ENCODE measurements at places on chromosomes 11 and 22. TPM values are rescaled to one million over a fixed set of nuclear protein-coding genes. Genes with fewer than 3 reads are reported as not detected.

Gene NXPE1
- not detected for polyA plus RNA-seq

- no peak for DNase-seq
Observed at GRCh38 chr22:34834059-34834458, 231.9 kb upstream of the ISX start.

GRCh38 chr11:117589063-117589462, 208.0 kb downstream of the DSCAML1 start:
- DNase-seq, result no peak

DNA sequence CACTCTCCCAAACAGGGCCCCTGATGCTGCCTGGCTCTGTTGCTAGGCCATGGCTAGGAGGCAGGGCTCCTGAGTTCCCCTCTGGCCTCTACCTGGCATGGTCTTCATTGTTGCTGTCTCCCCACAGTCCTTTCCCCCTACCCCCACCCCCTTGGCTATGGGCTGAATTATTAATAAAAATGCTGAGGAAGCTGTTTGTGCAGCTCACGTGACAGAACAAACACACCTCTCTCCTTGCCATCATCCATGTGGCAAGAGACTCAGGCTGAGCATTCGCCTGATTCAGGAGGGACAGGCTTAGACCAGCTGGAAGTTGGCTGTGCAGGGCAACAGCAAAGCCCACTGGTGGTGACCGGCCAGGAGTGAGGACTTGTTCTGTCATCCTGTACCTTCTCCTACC, 4.2 kb upstream of the SYT7 start:
- no peak for DNase-seq

DNA sequence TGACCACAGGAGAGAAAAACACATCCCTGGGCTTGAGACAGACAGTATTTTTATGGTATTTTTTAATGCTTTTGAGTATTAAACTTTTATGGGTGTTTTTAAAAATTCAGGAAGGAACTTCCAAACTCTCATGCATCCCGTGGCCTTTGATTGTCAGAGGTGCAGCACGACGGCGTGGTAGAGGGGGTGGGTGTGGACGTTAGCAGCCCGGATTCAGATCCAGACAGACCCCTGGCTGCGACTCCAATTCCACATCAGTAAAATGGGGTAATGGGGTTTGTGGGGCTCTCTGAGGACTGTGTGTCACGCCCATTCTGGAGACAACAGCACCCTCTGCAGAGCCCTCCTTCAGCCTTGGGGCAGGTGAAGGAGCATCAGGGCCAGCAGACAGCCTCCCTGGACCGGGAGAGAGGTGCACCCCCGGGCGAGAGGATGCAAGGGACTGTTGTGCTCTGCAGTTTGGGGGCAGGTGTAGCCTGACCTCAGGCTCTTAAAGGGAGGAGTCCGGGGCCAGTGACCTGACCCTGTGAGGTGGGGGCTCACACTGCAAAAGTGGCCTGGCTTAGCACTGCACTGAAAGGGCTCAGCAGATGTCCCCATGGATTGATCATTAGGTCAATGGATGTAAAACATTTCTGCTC, 1024.3 kb downstream of the TBC1D22A start:
- DNase-seq, result no peak

- DNase-seq, result no peak
Observed at GRCh38 chr11:63635762-63636465, 21.7 kb upstream of the PLAAT3 start.

Gene MRGPRX3
- not detected for polyA plus RNA-seq

Gene NXPE4
- 0.34 TPM for polyA plus RNA-seq

Gene SRSF8
- 45.6 TPM for polyA plus RNA-seq

- DNase-seq, result peak; percentile 73
Observed at GRCh38 chr22:36194971-36195370, 6.6 kb downstream of the APOL4 start.

DNA sequence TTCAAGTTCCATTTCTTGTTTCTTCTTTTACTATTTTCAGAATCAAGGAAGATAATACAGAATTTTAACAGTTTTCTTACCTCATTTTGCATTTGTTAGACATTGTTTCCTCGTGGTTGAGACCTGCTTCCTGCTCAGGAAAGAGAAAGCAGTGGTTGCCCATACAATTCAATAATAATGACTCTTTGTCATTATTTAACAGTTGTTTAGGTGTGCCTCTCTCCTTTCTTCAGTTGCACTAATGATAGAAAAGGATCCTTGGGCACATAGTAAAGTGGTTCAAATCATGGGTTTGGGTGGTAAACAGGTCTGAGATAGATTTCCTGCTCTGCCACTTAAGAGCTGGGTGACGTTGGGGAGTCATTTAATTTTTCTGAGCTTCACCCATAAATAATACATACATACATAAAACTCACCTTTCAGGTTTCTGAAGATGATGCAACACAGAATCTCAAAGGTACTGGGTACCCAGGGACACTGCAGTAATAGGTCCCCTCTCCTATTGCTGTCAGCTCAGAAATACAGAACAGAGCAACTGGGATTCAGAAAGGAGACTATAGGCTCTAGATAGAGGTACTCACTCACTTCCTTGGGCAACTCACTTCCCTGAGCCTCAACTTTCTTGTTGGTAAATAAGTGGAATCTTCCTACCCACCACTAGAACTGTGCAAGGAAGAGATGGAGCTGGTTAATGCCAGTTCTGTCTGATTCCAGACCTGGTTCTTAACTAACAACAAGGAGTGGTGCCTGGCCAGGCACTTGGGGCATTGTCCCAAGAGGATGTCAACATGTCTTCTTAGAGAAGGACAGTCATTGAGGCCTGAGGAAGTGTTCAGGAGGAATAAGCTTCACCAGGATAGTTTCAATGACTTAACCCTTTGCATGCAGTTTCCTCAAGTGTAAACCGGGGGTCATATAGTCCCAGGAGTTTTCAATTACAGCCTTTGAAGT, 34.9 kb downstream of the CD44 start:
- no peak for DNase-seq

DNA sequence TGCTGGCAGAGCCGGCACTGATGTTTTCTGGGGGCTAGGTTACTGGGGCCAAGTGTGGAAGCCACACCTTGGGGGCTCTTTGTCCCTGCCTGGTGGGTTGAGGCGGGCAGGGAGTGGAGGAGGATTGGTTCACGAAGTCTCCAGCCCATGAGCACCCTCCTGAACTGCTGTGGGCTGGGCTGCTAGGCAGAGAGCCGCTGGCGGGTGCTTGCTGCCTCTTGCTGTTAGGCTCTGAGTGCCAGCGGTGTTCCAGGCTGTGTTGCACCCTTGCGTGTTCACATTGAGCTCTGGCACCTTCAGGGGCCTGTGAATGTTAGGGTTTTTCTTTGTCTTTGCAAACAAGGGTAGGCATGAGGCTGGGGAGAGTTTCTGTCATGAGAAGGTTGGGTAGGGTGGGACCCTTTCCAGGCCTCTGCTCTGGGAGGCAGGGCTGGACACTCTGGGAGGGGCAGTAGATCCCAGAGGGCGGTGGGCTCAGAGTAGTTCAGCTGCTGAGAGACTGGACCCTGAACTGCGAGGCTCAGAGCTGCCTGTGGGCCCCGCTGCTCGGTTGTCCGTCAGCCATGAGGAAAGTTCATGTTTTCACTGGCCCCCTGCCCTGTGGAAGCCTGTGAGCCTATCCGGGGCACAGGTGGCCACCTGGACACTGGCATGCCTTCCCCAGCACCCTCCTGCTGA, 24.0 kb upstream of the TMEM191C start:
- peak; percentile 8 for DNase-seq

Gene MYRF
- 6.0 TPM for polyA plus RNA-seq

DNA sequence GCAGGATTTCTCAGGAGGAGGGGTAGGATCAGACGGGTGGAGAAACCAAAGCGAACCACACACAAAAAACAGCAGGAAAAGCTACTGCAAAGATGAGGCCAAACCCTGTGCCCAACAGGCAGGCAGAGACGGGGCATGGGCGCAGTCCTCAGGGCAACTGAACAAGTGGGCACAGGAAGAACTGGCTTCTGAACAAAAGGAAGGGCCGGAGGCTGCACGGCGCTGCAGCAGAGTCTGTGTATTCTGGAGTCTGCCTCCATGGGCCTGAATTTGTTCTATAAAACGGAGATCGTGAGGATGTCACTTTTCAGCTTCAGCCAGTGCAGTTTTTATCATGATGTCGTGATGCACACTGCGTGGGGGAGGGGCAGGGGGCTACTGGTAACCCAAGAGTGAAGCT, 1026.0 kb downstream of the TBC1D22A start:
- DNase-seq, result peak; percentile 58

Gene NCF4
- 4.7 TPM for polyA plus RNA-seq

DNA sequence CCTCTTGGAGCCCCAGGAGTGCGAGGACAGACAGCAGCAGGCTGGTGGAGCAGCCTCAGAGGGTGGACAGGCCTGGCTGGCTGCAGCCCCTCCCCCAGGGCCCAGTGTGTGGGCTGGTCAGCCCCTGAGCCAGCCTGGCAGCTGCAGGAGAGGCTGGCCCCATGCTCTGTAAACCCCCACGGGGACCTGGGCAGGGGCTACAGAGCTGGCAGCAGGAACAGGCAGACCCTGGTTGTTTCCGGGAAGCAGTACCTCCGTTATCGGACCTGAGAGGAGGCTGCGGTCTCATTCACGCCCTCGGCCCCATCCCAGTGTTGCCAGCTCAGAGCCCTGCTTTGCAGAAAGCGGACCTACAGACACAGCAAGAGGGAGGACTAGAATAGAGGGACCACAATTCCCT, 38.5 kb upstream of the COMT start:
- no peak for DNase-seq

DNA sequence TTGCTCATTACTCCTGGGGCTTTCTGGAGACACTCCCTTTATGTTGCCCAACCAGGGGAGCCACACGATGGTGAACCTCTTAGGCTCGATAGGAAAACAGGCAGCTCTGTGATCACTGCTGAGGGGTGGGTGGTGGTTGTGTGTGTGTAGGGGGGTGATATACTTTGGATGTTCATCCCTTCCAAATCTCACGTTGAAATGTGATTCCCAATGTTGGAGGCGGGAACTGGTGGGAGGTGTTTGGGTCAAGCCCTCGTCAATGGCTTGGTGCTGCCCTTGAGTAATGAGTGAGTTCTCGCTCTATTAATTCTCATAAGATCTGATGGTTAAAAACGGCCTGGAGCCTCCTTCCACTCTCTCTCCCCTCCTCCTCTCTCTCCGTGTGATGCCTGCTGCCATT, 204.0 kb upstream of the B3GAT1 start:
- DNase-seq, result peak; percentile 54

GRCh38 chr22:17250380-17251082, 31.3 kb upstream of the ADA2 start:
- DNase-seq, result no peak

Measured in kidney (tissue), 22 donors.